Left lung (tissue), 14 donors: ENCODE measurements at places on chromosomes 7 and 10. TPM values are rescaled to one million over a fixed set of nuclear protein-coding genes. Genes with fewer than 3 reads are reported as not detected.

SPDYE16 gene
- 6.4 TPM for polyA plus RNA-seq

SPDYE2B gene
- 2.5 TPM for polyA plus RNA-seq

GJD4 gene
- polyA plus RNA-seq = not detected

UCN3 gene
- 1.1 TPM for polyA plus RNA-seq

RPEL1 gene
- polyA plus RNA-seq = not detected

AKR1C2 gene
- polyA plus RNA-seq = 8.2 TPM

DENND2A gene
- polyA plus RNA-seq = 35.8 TPM

DPCD gene
- polyA plus RNA-seq = 27.6 TPM

PNLIPRP2 gene
- not detected for polyA plus RNA-seq

EZH2 gene
- 42.3 TPM for polyA plus RNA-seq

FAM25G gene
- not detected for polyA plus RNA-seq

DNA sequence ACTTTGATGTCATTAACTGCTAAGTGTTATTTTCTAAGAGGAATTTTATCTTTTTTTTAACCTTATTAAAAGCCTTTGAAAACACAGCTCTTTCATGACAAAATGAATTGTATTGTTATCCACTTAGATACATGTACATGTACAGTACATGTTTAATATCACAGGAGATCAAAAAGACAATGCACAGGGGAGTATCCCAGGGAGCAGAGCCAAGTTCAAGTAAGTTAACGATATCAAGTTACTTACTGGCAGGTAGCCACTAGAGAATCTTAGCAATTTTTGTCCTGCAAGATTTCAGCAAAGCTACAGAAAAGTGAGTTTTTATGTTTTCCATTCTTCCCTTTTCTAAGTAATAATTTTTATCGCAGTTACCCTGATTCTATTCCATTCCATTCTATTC, 33.9 kb upstream of the ARL4A start:
- no peak for DNase-seq

GRCh38 chr10:85430991-85431390, 935.6 kb downstream of the GRID1 start:
- DNase-seq = no peak

GRCh38 chr7:23294549-23295400, 4.4 kb upstream of the MALSU1 start:
- DNase-seq = no peak

GRCh38 chr7:121562259-121562658, 166.2 kb upstream of the FAM3C start:
- no peak for DNase-seq

- DNase-seq = no peak
Observed at GRCh38 chr7:80054356-80054755, 80.3 kb upstream of the GNAI1 start.

- no peak for DNase-seq
Observed at GRCh38 chr7:95921543-95921942, 149.2 kb downstream of the DYNC1I1 start.

- DNase-seq = no peak
Observed at GRCh38 chr7:131829947-131830558, 273.6 kb upstream of the PODXL start.

DNA sequence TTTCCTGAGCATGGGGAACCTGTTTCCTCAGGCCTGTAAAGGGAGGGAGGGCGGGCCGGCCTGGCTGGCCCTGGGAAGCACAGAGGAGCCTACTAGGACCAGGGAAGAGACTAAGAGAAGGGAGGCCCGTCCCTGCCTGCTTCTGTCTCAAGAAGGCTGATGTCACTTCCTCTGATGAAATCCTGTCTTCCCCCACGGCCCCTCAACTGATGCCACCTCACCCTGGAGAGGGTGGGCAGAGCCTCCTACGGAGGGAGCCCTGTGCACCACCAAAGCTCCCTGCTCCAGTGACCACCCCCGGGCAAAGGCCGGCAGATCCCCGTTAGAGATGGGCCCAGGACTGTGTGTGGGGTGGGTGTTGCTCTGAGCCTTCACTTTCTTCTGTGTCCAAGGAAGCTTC, 1.0 kb upstream of the PILRA start:
- peak; percentile 61 for DNase-seq

- DNase-seq = no peak
Observed at GRCh38 chr7:91114232-91114631, 150.0 kb upstream of the FZD1 start.

GRCh38 chr10:94218493-94219183, 144.1 kb downstream of the NOC3L start:
- DNase-seq = no peak

DNA sequence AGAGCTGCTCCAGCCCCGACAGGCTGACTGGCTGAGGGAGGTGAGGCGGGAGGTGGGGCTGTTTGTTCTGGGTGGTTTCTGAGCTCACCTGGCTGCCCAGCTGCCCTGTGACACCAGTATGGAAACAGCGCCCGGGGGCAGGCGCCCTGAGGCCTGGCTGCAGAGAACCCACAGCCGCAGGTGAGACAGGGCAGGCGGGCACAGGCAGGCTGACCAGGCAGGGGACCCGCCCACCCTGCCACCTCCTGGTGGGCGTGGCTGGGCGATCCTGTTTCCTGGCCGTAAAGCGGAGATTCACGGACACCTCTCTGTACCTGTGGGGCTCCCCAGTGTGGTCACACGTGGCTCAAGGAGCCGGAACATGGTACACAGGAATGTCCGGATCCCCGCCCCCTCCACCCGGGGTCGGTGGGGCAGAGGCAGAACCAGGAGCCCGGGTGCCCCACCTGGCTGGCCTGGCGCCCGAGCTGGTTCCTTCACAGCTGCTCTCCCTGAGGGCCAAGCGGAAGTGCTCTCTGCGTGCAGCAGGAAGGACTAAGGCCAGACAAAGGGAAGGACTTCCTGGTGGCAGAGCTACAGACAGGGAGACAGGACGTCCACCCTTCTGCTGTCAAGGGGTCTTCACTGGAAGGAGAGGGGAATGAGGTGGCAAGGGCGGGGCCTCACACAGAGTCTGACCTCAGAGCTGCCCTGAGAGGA, 3.9 kb downstream of the MICALL2 start:
- peak; percentile 92 for DNase-seq

DNA sequence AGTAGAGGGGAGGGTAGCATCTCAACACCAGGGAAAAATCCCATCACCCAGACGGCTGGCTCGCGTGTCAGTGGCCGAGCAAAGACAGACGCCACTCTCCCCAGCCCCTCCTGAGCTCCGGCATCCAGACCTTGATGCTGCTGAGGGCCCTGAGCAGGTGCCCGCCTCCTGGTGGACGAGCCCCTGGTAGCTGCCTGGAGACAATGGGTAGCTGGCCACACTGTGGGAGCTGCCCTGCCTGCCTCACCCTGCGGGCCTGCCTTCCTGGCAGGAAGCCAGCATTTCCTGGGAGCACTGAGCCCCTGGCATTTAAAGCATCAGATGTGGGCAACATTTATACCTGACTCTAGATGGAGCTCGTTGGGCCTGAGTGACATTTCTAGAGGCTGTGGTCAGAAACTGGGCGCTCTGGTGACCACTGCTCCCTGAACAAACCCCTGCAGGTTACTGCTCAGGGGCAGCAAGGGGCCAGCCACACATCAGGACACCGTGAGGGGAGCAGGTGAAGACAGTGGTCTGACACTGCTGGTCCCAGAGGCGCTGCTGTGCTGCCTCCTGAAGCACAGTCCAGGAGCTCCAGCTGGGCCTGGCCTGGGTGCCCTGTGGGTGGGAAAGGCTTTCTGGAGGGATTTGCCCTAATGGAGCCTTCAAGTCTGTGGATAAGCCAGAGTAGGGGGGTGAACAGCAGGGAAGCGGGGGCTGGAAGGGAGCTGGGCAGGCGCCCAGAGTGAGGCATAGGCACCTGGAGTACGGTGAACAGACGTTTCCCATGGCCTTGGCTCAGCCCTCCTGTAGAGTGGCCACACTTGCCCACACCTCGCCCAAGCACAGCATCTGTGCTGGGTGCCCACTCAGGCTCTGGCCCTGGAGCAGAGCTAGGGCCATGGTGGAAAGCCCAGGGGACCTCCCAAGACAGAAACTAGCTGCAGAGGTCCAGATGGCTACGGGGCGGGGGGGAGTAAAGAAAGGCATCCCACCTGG, 138.7 kb downstream of the MAPK8 start:
- DNase-seq = no peak

- no peak for DNase-seq
Observed at GRCh38 chr7:36904802-36905201, 180.5 kb upstream of the AOAH start.

DNA sequence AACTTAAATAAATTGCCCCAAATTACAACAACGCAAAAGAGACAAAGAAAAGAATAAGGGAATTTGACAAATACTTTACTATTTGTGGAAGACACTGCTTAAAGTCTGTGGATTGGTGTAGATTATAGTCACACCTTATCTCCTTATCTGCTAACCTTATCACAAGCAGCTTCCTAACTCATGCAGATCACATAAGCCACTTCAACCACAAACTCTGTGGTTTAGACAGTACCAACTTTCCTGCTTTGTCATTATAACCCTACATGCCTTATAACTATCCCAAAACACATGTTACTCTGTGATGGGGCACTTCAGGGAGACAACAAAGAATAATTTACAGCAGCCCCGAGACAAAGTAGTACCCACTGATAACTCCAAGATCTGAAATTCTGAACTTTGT, 41.5 kb upstream of the PPP3CB start:
- DNase-seq = no peak

- no peak for DNase-seq
Observed at GRCh38 chr10:121459622-121460453, 138.4 kb downstream of the FGFR2 start.

DNA sequence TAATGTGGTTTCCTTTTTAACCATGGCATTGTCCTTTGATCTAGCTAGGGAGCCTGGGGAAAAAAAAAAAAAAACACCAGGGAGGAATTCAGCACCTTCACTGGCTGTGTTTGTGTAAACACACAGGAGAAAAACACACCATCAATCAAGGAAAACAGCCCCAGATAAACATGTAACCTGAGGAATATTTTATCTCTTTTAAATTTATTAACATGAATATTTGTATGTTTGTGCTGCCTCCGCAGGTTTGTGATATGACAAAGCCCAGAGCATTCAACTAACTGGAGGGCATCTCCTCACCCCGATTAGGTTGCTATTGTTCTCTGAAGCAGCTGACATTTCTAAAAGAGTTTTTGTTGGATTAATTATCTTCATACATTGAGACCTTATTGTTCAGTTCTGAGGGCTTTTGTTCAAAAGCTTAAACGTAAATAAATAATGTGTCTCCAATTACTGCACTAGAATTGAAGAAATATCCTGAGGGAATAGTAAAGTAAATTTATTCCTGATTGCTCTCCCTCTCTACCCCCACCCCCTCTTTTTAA, 89.4 kb upstream of the SEMA3E start:
- DNase-seq = no peak

DNA sequence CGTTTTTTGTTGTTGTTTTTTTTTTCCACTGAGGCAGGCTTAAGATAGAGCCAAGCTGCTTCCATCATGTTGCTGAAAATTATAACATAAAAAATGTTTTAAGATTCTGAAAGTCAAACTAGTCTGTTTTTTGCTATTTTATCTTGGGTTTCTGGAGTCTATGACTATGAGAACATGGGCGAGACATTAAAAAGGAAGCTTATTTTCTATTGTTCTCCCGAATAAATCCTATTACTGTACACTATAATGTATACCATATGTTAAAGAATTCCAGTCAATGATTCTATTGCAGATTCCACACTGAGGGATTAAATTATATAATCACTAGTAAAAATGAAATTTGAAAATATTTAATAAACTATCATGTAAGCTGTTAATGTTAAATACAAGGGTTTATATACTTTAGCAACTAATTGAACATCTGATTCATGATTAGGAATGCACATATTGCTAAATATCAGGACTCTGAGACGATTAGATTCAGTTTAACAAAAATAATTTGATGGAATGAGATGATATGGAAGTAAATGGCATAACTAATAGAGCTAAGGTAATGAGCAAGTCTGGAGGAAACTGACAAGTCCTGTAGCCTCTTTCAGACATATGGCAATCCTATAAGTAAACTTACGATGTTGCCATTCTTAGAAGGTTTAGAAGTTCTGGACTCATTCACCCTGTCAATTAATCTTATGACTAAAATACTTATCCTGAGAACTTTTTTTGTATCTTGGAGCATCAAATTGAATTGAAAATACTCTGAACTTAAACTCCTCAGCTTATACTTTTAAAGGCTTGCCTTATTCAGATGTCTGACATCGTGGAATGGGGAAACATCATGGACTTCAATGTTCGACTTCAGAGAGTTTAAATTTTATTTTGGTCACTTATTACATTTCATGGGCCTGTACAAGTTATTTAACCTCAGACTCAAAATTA, 294.8 kb upstream of the DGKB start:
- no peak for DNase-seq
